ENCODE measurements at places on chromosomes 6 and 20. TPM values are rescaled to one million over a fixed set of nuclear protein-coding genes. Genes with fewer than 3 reads are reported as not detected.

FAXC gene
- 0.30 TPM for total RNA-seq

GRCh38 chr6:132910759-132911158, 96.4 kb downstream of the RPS12 start:
- H3K4me1 ChIP-seq = no peaks in the 10 kb centered on the region
- no peak overlapping the region for H3K27ac ChIP-seq
- no peak for DNase-seq
- H3K36me3 ChIP-seq = no peaks in the 10 kb centered on the region
- H3K27me3 ChIP-seq = peaks cover 8% of the 10 kb centered on the region
- no peak overlapping the region for H3K4me3 ChIP-seq

GRCh38 chr6:15357782-15358181, 111.9 kb downstream of the JARID2 start:
- H3K36me3 ChIP-seq = peaks cover 5% of the 10 kb centered on the region
- H3K4me3 ChIP-seq = no peak overlapping the region
- peaks cover 33% of the 10 kb centered on the region for H3K4me1 ChIP-seq
- H3K27ac ChIP-seq = no peak overlapping the region
- H3K27me3 ChIP-seq = no peaks in the 10 kb centered on the region
- no peak for DNase-seq

DNA sequence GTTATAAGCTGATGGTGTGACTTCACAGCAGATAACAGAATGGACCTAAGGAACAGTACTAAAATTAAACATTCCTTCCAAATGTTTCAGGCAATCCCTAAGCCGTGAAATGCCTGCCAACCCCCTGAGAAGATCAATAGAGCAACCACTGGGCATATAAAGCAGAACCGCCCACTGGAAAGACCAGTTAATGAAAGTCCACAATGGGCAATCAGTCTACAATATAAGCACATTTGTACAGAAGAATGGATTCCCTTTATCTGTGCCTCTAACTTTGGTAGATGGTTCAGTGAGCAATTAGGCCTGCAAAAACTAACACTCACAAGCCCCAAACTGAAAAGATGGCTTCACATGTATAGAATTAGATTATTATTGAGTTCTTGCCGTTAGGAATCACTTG, 286.6 kb downstream of the UBE3D start:
- no peaks in the 10 kb centered on the region for H3K4me1 ChIP-seq
- H3K27me3 ChIP-seq = no peaks in the 10 kb centered on the region
- H3K36me3 ChIP-seq = no peaks in the 10 kb centered on the region
- no peak overlapping the region for H3K4me3 ChIP-seq
- no peak for DNase-seq
- H3K27ac ChIP-seq = no peak overlapping the region

DUSP15 gene
- total RNA-seq = not detected

DNA sequence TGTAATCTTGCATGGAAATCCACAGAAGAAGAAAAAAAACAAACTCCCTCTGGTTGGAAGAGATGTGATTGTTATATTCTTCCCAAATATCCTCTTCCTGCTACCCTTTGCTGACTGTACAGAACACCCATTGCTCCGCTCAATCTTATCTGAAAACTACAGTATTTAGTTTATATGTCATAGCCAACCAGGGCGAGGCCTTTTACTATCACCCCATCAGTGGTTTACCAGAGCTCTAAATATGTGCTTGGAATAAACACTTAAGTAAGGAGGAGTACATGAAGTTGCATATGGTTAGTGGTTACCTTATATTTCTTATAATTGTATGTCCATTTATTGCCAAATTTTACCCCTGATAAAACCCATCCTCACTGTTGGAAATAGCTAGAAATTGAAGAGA, 12.2 kb downstream of the PRL start:
- no peaks in the 10 kb centered on the region for H3K4me1 ChIP-seq
- no peak overlapping the region for H3K4me3 ChIP-seq
- no peaks in the 10 kb centered on the region for H3K27me3 ChIP-seq
- no peak for DNase-seq
- H3K27ac ChIP-seq = no peak overlapping the region
- no peaks in the 10 kb centered on the region for H3K36me3 ChIP-seq

GRCh38 chr20:63090052-63090451, 83.3 kb upstream of the BHLHE23 start:
- no peaks in the 10 kb centered on the region for H3K27me3 ChIP-seq
- H3K4me1 ChIP-seq = no peaks in the 10 kb centered on the region
- no peaks in the 10 kb centered on the region for H3K36me3 ChIP-seq
- no peak overlapping the region for H3K4me3 ChIP-seq

GRCh38 chr6:126388104-126388598, 48.2 kb downstream of the CENPW start:
- H3K4me1 ChIP-seq = no peaks in the 10 kb centered on the region
- no peaks in the 10 kb centered on the region for H3K36me3 ChIP-seq
- no peaks in the 10 kb centered on the region for H3K27me3 ChIP-seq

DNA sequence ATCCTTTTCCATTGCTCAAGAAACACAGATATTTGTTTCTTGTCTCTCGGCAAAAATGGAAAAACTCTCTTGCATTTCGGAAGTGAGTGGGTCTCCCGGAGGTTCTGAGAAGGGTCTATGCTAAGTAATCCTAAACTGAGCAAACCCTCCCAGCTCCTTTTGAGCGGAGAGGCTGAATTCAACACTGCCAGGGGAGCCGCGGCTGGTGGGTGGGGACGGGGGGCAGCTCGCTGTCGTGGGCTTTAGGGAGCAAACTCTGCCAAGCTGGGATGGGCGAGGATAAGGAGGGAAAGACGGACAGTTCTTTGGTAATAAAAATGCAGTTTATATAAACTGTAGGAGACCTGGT, 211.4 kb downstream of the FOXC1 start:
- no peaks in the 10 kb centered on the region for H3K4me1 ChIP-seq
- no peak overlapping the region for H3K27ac ChIP-seq
- H3K27me3 ChIP-seq = no peaks in the 10 kb centered on the region
- DNase-seq = no peak

- H3K27ac ChIP-seq = no peak overlapping the region
- H3K4me3 ChIP-seq = no peak overlapping the region
- H3K36me3 ChIP-seq = peaks cover 4% of the 10 kb centered on the region
Measured at GRCh38 chr6:7163661-7164071, 55.9 kb downstream of the RREB1 start.

- no peaks in the 10 kb centered on the region for H3K4me1 ChIP-seq
- peaks cover 17% of the 10 kb centered on the region for H3K27me3 ChIP-seq
- no peaks in the 10 kb centered on the region for H3K36me3 ChIP-seq
- no peak overlapping the region for H3K27ac ChIP-seq
- no peak for DNase-seq
- no peak overlapping the region for H3K4me3 ChIP-seq
Measured at GRCh38 chr6:3431994-3432393, 24.9 kb downstream of the SLC22A23 start.

- peaks cover 6% of the 10 kb centered on the region for H3K4me1 ChIP-seq
- H3K36me3 ChIP-seq = peaks cover 8% of the 10 kb centered on the region
- H3K27me3 ChIP-seq = peaks cover 27% of the 10 kb centered on the region
- H3K4me3 ChIP-seq = no peak overlapping the region
- DNase-seq = no peak
Measured at GRCh38 chr6:41257369-41258195, 28.9 kb downstream of the TREM1 start.

Measured in activated CD8-positive, alpha-beta memory T cell treated with anti-CD3 and anti-CD28 coated beads, Interleukin-2, amount 10 ng/mL, durations not matched to agents 7 days and 5 days (primary cell).